CD4-positive, alpha-beta T cell (primary cell): ENCODE measurements at places on chromosomes 4 and X. TPM values are rescaled to one million over a fixed set of nuclear protein-coding genes. Genes with fewer than 3 reads are reported as not detected.

SMIM10L2A gene
- 1.3 TPM for total RNA-seq

GRCh38 chr4:186149872-186150271 is 41.5 kb upstream of the CYP4V2 start:
- DNase-seq: no peak

DNA sequence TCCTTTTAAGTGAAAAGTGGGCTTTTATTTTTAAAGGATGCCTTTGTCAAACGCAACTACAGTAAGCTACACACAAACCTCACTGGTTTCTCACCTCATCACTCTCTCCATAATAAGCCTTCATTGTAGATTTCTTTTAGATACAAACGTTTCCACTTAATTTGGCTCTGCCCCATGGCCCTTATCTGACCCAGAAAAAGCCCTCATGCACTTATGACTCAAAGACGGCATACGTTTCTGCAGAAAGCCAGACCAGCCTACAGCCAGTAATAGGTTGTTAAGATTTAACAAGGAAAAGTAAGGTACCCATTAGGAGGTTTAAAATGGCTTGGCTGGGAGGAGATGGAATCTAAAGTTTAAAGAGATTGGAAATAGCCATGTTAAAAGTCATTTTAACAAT is 914.6 kb upstream of the INTU start:
- no peak for DNase-seq

DNA sequence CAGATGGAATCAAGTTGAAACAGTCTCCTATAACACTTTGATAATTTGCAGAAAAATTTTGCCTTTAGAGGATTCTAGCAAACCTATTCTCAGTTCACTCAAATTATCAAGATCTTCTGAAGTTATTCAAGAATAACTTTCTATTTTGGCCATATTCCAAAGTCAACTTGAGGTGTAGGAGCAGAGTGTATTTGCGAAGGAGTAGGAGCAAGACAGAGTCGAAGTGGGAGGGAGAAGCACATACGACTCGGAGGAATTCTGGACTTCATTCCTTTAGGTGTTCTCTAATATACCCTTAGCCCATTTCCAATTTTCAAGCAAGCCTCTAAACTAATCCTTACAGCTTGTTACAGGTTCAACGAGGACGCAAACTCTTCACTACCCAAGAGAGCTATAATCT is 252.9 kb downstream of the GPM6A start:
- no peak for DNase-seq

- no peak for DNase-seq
Measured at GRCh38 chr4:150116506-150116905, 38.3 kb downstream of the DCLK2 start.

GRCh38 chr4:75498041-75498440 is 16.2 kb downstream of the RCHY1 start:
- DNase-seq: no peak

CASP6 gene
- 5.5 TPM for total RNA-seq

GRCh38 chr4:1226144-1226481 is 22.8 kb downstream of the CTBP1 start:
- no peak for DNase-seq

DNA sequence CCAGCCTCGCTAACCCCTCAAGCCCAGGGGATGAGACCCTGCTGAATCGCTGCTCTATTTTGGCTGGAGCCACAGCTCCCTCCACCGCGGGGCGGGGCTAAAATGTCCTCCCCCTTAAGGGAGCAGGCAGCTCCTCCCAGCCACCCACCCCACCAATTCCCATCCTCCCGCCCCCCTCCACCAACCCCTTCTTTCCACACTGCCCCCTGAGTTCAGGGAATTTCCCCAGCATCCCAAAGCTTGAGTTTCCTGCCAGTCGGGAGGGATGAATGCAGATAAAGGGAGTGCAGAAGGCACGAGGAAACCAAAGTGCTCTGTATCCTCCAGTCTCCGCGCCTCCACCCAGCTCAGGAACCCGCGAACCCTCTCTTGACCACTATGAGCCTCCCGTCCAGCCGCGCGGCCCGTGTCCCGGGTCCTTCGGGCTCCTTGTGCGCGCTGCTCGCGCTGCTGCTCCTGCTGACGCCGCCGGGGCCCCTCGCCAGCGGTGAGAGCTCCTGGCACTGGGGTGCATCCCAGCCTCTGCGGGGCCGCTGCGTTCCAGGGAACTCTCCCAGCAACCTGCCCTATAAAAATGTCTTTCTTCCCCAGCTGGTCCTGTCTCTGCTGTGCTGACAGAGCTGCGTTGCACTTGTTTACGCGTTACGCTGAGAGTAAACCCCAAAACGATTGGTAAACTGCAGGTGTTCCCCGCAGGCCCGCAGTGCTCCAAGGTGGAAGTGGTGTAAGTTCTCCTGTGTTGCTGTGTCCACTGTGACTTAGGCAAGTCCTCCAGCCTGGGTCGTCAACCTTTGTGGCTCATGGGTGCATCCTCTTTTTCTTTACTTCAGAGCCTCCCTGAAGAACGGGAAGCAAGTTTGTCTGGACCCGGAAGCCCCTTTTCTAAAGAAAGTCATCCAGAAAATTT is at the start of gene CXCL6:
CXCL6 (plus strand) TSS at position 306 of the 907 bp plus-strand sequence; CDS start at position 379, 73 bp downstream.
- DNase-seq: no peak

DNA sequence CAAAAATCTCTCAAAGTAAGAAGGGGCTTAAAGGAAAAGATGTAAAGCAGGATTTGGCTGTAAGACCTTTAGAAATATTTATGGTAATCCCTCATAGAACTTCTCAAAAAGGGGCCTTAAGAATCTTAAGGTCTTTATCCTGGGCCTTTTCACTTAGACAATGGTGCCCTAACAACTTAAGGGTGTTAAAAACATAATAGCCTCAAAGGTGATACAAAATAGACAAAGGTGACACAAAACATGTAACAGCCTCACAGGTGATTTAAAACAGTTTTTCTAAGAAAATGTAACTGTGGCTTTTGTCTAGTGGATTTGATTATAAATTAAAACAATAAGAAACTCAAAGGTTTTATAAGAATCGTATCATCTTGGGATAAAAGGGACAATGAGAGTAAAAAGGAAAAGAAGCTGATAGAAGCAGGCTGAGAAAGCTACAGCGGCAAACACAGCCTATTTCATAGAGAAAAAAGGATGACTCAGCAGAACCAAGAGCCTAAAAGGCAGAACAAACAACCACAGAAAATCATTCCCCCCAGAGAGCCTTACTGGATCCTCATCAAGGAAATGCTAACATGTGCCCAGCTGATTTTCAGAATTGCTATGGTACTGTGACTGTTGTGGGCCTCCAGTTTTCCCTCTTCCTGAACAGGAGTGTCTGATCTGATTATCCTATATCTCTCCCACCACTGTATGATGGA is 164.3 kb downstream of the STPG2 start:
- DNase-seq: no peak

- no peak for DNase-seq
Measured at GRCh38 chr4:10077483-10078335, 38.9 kb downstream of the WDR1 start.

GRCh38 chrX:8189096-8189830 is 18.2 kb upstream of the VCX2 start:
- no peak for DNase-seq

RPS6KA6 gene
- total RNA-seq: not detected

DNA sequence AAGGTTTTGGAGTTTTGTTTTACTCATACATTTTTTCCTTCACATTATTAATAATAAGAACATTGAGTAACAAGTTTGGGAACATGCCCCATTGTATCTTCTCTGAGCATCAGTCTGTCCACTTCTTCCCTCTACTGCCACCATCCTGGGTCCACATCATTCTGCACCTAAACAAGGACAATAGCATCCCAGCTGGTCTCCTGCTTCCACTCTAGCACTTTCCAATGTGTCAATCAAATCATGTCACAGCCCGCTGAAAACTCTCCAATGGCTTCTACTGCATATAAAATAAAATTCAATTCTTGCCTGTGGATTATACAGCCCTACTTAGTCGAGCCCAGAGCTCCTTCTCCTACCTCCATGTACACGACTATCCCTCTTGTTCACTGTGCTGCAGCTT is 66.8 kb upstream of the RBPJ start:
- DNase-seq: no peak

VCX gene
- total RNA-seq: not detected

- no peak for DNase-seq
Measured at GRCh38 chr4:83036991-83037665, 2.1 kb downstream of the COPS4 start.
